ENCODE measurements at places on chromosomes 5 and 9.

DNA sequence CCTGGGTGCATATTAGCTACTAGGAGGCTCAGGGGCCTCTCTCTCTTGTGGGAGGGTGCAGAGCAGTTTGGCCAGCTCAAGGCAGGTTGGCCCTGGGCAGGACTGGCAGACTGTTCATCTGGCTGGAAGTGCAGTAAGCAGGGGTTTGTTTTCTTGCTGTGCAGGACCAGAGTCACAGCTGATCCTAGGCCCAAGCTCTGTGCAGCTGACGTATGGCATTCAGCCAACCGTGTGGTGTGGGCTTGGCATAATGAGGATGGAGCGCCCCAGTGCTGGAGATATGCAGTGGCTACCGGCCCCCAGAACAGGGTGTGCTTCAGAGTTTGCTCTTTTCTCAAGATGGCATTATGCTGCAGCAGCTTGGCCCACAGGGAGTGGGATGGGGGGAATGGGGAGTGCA, 31.0 kb upstream of the PHF24 start:
- no peak for DNase-seq

GRCh38 chr5:113723021-113723420, 209.5 kb downstream of the YTHDC2 start:
- DNase-seq = no peak

GRCh38 chr9:137069508-137070091, 757 bp downstream of the SAPCD2 start:
- DNase-seq = no peak

- no peak for DNase-seq
These were observed 92.7 kb downstream of the RAD23B start for GRCh38 chr9:107375651-107376369.

DNA sequence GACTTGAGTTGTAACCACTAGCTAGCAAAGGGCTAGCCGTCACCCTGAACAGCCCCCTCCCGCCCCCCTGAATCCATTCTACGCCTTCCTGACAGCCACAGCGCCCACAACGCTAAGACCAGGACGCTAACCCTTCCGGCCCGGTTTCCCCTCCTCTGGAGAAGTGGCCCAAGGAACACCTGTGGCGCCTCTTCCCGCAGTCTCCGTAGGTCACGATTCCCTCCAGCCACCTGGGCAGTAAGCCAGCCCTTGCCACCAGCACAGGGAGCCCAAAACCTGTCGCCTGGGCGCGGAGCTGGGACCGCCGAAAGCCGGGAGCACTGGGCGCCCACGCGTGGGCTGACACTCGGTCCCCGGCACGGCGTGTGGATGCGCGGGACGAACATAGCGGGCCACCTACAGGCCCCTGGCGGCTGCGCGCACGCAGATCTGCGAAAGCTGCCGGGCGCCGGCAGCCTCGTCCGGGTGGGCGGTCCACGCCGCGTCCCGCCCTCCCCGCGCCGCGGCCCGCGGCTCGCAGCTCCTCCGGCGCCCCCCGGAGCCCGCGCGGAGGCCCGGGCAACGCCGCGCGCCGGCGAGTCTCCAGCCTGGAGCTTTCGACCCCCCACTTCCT, 596 bp downstream of the IRF1 start:
- no peak for DNase-seq

All from SW 1271 (cell line).